ENCODE measurements at places on chromosomes 5 and 9.

DNA sequence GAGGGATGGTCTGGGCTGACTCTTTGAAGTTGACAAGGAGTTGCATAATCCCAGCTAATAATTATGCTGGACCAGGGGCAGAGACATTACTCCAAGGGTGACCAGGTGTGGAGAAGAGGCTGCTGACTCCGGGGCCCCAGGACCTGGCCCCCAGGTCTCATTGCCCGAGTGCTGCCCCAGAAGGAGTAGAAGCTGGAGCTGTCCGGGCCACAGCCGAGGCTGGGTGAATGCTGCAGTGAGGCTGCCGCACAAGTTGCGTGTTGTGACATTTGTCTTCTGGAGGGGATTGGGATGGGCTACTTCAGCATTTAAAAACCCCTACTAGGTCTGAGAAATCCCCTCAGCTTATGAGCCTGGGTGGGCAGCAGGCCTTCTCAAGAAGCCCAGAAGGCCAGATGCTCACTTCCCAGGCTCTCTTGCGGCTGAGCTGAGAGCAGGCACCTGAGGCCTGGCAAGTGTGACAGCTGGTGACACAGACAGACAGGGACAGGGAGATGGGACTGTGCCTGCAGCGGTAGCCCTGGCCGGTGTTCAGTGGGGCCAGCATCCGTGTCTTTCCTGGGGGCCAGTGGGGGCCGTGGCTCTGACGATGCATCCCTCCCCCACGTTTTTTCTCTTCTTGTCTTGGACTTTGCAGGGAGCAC lies 122.8 kb downstream of the KCNIP1 start:
- no peak for DNase-seq

- no peak for DNase-seq
These were observed 816.8 kb upstream of the DMAC1 start for GRCh38 chr9:8616414-8616813.

- no peak for DNase-seq
These were observed 31.2 kb upstream of the LAMC3 start for GRCh38 chr9:130977811-130978221.

- DNase-seq = no peak
These were observed 724 bp downstream of the TCERG1 start for GRCh38 chr5:146447734-146448380.

- DNase-seq = no peak
These were observed 71.0 kb upstream of the TARS1 start for GRCh38 chr5:33369485-33370465.

DNA sequence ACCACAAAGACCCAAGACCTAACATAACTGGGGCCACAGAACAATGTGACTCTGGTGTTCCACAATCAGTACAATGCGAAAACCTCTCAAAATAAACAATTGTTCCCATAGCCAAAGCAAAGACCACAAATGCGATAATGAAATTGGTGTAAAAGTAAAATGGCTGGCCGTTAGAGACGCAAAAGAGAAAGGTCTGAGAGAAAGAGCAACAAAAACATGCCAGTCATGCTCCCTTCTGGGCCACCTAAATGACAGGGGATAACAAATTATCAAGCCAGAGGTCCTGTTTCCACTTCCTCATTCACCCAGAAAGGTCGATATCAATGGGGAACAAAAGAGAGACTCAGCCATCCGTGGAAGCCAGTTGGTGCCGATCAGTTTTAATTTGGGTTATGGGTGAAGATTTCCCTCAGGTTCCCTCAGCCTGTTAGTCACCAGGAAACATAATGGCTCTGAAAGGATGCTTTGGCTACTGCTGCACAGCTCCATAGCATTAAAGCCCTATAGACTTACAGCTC lies 9.2 kb upstream of the CFAP95 start:
- DNase-seq = no peak

DNA sequence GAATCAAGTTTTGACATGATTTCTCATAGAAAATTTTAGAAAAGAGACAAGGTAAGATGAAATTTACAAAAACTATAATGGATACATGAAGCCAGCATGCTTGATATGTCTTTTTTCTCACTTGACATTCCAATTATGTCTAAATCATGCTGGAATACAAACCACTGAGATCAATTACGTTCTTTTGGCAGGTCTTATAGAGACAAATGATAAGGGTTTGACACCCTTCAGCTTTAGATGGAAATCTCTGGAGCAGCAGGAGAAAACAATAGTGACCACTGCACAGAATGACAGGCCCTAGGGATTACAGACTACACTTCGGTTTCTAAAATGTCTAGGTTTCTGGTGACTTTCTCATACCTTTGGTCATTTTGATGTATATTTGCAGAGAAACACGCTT lies 342.9 kb downstream of the TRPM3 start:
- DNase-seq = no peak
